ENCODE measurements at places on chromosomes 6 and 20. TPM values are rescaled to one million over a fixed set of nuclear protein-coding genes. Genes with fewer than 3 reads are reported as not detected.
A peak's percentile ranks its signal among the peaks of the same experiment; 100 is the strongest.

The FAM83D gene
- total RNA-seq = not detected

The PLAGL1 gene
- 30.0 TPM for total RNA-seq

DNA sequence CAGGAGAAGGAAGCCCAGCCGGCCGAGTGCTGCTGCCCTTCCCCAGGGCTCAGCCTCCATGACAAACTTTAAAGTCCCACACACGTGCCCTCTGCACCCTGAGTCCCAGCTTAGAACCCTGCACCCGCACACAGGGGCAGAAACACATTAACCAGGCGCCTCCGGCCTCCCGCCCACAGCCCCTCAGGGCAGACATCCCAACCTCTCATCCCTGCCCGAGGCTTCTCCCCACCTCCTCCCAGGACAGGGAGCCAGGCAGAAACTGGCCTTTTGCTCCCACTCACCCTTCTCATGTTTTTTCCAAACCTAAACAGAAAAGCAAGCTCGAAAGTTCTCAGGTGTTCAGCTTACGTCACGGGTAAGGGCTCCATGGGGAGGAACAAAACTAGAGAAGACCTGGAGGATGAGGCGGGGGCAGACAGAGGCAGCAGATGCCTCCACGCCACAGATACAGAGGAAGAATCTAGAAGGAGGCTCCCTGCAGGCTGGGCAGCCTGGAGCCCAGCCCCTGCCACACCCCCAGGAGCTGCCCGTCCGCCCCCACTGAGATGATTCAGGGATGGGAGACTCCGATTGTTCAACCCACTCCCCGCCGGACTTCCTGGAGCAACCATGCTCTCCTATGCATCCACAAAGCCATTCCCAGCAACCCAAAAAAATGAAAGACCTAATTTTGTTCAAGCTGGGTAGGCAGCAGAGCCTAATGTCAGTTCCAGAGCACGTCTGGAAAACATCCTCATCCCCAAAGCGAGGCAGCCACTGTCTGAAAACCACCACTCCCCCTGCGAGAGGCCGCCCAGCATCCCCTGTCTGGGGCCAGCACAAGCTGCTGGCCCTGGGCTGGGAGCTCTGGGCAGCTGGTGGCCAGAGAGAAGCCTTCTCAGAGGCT, 8.8 kb downstream of the KCNQ2 start:
- H3K36me3 ChIP-seq = no peaks in the 10 kb centered on the region
- no peaks in the 10 kb centered on the region for H3K27me3 ChIP-seq
- H3K4me3 ChIP-seq = no peak overlapping the region

- H3K4me3 ChIP-seq = no peak overlapping the region
- no peaks in the 10 kb centered on the region for H3K27me3 ChIP-seq
- no peak overlapping the region for H3K27ac ChIP-seq
- no peaks in the 10 kb centered on the region for H3K4me1 ChIP-seq
- no peaks in the 10 kb centered on the region for H3K36me3 ChIP-seq
- DNase-seq = no peak
Measured at GRCh38 chr20:58471193-58472164, 43.7 kb downstream of the APCDD1L start.

The SOBP gene
- 18.4 TPM for total RNA-seq

- no peak for DNase-seq
- no peak overlapping the region for H3K4me3 ChIP-seq
- no peak overlapping the region for H3K27ac ChIP-seq
- H3K27me3 ChIP-seq = no peaks in the 10 kb centered on the region
- no peaks in the 10 kb centered on the region for H3K36me3 ChIP-seq
Measured at GRCh38 chr6:143234734-143235133, 174.0 kb downstream of the AIG1 start.

The EEF1A2 gene
- total RNA-seq = not detected

The PTGIS gene
- 31.5 TPM for total RNA-seq

GRCh38 chr20:54622333-54623295, 147.2 kb downstream of the DOK5 start:
- H3K4me1 ChIP-seq = peaks cover 16% of the 10 kb centered on the region
- peak overlapping the region; percentile 76 for H3K27ac ChIP-seq
- no peaks in the 10 kb centered on the region for H3K36me3 ChIP-seq
- H3K27me3 ChIP-seq = no peaks in the 10 kb centered on the region

The C2 gene
- 17.4 TPM for total RNA-seq

- no peaks in the 10 kb centered on the region for H3K4me1 ChIP-seq
- no peak overlapping the region for H3K4me3 ChIP-seq
- DNase-seq = no peak
- no peaks in the 10 kb centered on the region for H3K36me3 ChIP-seq
- no peak overlapping the region for H3K27ac ChIP-seq
Measured at GRCh38 chr20:49347156-49347555, 69.3 kb upstream of the ZNFX1 start.

The KIF6 gene
- not detected for total RNA-seq

The TGM3 gene
- not detected for total RNA-seq

The PPP1R16B gene
- 5.7 TPM for total RNA-seq

The SPINT3 gene
- total RNA-seq = not detected

The HAO1 gene
- not detected for total RNA-seq

- H3K27me3 ChIP-seq = no peaks in the 10 kb centered on the region
- peak overlapping the region; percentile 53 for H3K27ac ChIP-seq
- DNase-seq = no peak
- H3K4me1 ChIP-seq = peaks cover 11% of the 10 kb centered on the region
- H3K36me3 ChIP-seq = no peaks in the 10 kb centered on the region
- no peak overlapping the region for H3K4me3 ChIP-seq
Measured at GRCh38 chr6:30830438-30830837, 53.9 kb upstream of the DDR1 start.

- H3K36me3 ChIP-seq = no peaks in the 10 kb centered on the region
- DNase-seq = no peak
- no peak overlapping the region for H3K27ac ChIP-seq
- H3K27me3 ChIP-seq = no peaks in the 10 kb centered on the region
- no peaks in the 10 kb centered on the region for H3K4me1 ChIP-seq
Measured at GRCh38 chr6:113289166-113289565, 568.0 kb upstream of the MARCKS start.

DNA sequence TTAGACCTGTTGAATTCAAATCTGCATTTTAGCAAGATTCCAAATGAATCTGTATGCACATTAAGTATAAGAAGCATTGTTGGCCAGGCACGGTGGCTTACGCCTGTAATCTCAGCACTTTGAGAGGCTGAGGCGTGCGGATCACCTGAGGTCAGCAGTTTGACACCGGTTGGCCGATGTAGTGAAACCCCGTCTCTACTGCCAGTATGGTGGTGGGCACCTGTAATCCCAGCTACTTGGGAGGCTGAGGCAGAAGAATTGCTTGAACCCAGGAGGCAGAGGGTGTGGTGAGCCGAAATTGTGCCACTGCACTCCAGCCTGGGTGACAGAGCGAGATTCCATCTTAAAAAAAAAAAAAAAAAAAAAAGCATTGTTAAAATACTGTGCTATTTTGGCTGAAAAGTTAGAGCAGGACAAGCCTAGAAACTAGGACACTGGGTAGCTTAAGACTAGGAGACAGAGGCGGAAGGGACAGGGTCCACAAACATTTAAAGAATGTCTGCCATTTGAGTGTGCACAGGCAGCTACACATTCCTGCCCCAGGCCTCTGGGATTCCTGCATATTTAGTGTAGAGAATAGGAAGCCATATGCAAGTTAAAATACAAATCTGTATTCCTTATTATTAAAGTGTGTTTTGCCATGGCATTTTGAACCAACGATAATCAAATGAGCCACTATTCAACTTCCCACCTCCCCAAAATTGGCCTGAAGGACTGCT, 45.1 kb upstream of the EEF1A1 start:
- peaks cover 6% of the 10 kb centered on the region for H3K4me1 ChIP-seq
- H3K27ac ChIP-seq = no peak overlapping the region
- no peak overlapping the region for H3K4me3 ChIP-seq
- no peak for DNase-seq
- H3K27me3 ChIP-seq = no peaks in the 10 kb centered on the region
- no peaks in the 10 kb centered on the region for H3K36me3 ChIP-seq

The OTOR gene
- total RNA-seq = not detected

DNA sequence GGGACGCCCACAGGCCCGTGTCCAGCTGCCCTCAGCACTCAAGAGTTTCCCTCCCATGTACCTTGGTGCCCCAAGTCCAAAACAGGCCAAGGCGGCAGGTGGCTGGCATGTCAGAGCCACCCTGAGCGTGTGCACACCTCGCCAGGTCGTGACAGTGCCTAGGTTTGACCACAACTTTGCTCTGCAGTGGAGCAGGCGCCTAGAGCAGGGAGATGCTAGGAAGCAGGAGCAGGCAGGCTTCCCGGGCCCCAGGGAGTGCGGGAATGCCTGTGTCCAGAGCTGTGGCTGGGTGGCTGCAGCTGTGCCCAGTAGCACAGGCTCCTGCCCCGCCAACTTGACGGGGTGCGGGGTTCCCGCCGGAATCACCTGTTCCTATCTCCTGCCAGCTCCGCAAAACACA, 380.8 kb upstream of the IMPG1 start:
- no peaks in the 10 kb centered on the region for H3K4me1 ChIP-seq
- DNase-seq = no peak
- H3K27ac ChIP-seq = no peak overlapping the region
- H3K36me3 ChIP-seq = no peaks in the 10 kb centered on the region
- H3K27me3 ChIP-seq = no peaks in the 10 kb centered on the region

GRCh38 chr20:49557449-49557848, 10.5 kb downstream of the PTGIS start:
- peak overlapping the region; percentile 70 for H3K27ac ChIP-seq
- H3K27me3 ChIP-seq = no peaks in the 10 kb centered on the region
- H3K4me1 ChIP-seq = peaks cover 49% of the 10 kb centered on the region

- H3K4me3 ChIP-seq = no peak overlapping the region
- peaks cover 34% of the 10 kb centered on the region for H3K4me1 ChIP-seq
- no peaks in the 10 kb centered on the region for H3K36me3 ChIP-seq
- no peak for DNase-seq
- no peak overlapping the region for H3K27ac ChIP-seq
Measured at GRCh38 chr20:45367126-45367525, 4.2 kb downstream of the SYS1 start.

- H3K4me1 ChIP-seq = no peaks in the 10 kb centered on the region
- no peak overlapping the region for H3K27ac ChIP-seq
- no peaks in the 10 kb centered on the region for H3K27me3 ChIP-seq
- peaks cover 35% of the 10 kb centered on the region for H3K36me3 ChIP-seq
Measured at GRCh38 chr6:109800771-109801170, 109.7 kb downstream of the FIG4 start.

DNA sequence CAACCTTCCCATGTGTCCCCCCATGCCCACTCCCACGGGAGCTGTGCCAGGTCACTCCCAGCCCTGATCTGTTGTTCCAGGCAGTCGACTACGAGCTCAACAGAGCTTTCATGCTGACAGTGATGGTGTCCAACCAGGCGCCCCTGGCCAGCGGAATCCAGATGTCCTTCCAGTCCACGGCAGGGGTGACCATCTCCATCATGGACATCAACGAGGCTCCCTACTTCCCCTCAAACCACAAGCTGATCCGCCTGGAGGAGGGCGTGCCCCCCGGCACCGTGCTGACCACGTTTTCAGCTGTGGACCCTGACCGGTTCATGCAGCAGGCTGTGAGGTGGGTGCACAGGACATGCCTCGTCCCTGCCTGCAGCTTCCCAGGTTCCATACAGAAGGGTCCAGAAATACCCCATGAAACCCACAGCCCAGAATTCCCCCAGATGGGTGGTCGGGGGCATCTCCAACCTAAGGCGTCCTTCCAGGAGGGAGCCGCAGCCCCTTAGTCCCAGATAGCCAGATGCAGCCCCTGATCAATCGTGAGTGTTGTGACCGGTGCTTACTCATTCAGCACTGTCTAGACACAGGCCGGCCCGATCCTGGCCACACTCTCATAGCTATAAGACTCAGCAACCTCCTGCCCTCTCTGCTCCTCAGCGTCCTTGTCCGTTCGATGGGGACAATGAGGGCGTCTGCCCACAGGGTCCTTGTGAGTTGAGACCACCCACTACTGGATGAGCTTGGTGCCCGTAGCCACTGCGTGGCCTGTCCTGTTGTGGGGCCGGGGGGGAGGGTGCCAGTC, 142.1 kb downstream of the TAF4 start:
- H3K27ac ChIP-seq = no peak overlapping the region
- H3K4me1 ChIP-seq = no peaks in the 10 kb centered on the region
- no peaks in the 10 kb centered on the region for H3K36me3 ChIP-seq
- H3K4me3 ChIP-seq = no peak overlapping the region

DNA sequence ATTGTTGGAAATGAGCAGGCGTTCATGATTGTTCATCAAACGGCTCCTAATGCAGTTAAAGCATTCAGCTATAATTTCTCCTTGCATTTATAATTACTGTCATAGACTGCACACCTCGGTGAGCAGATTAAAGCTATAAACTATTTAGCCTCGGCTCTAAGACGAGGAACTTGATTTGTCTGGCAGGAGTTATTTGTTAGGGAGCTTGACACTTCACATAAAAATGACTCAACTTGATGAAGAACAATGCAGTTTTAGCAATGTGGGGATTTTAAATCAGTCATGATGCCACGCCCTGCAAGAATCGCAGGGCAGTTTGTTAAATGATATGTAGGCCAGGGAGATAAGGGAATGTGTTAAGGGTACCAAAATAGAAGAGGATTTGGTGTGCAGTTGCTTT, 290.2 kb downstream of the TSHZ2 start:
- H3K27me3 ChIP-seq = no peaks in the 10 kb centered on the region
- no peak overlapping the region for H3K27ac ChIP-seq
- H3K36me3 ChIP-seq = no peaks in the 10 kb centered on the region
- no peak for DNase-seq
- no peaks in the 10 kb centered on the region for H3K4me1 ChIP-seq

The TMC2 gene
- 0.30 TPM for total RNA-seq
